Epithelial cell of alveolus of lung (primary cell): ENCODE measurements at places on chromosomes 7 and 10. TPM values are rescaled to one million over a fixed set of nuclear protein-coding genes. Genes with fewer than 3 reads are reported as not detected.

GNG11 gene
- 50.5 and 76.7 TPM in 2 replicates for total RNA-seq

SEMA3D gene
- 1.2 and 1.6 TPM in 2 replicates for total RNA-seq

ELOVL3 gene
- 1.3 TPM in 1 of 2 replicates, not detected in the other for total RNA-seq

COL28A1 gene
- 0.72 TPM in 1 of 2 replicates, not detected in the other for total RNA-seq

COPG2 gene
- total RNA-seq: 10.9 and 26.5 TPM in 2 replicates

GPR15LG gene
- total RNA-seq: not detected in 2 replicates

IFIT1 gene
- total RNA-seq: 26.9 and 30.0 TPM in 2 replicates

ICA1 gene
- 1.5 and 3.1 TPM in 2 replicates for total RNA-seq

LRRD1 gene
- 0.26 and 0.56 TPM in 2 replicates for total RNA-seq

INPP5F gene
- total RNA-seq: 11.3 and 18.9 TPM in 2 replicates

FOXK1 gene
- 32.6 and 47.8 TPM in 2 replicates for total RNA-seq
